ENCODE measurements at places on chromosomes 7 and 10.
A peak's percentile ranks its signal among the peaks of the same experiment; 100 is the strongest.

GRCh38 chr10:19498393-19499290 is 317.6 kb upstream of the PLXDC2 start:
- no peak for DNase-seq

GRCh38 chr10:77571490-77571889 is 66.1 kb downstream of the KCNMA1 start:
- no peak for DNase-seq

- DNase-seq, result peak; percentile 41
These were observed 982 bp downstream of the COBL start for GRCh38 chr7:51315393-51316261.

DNA sequence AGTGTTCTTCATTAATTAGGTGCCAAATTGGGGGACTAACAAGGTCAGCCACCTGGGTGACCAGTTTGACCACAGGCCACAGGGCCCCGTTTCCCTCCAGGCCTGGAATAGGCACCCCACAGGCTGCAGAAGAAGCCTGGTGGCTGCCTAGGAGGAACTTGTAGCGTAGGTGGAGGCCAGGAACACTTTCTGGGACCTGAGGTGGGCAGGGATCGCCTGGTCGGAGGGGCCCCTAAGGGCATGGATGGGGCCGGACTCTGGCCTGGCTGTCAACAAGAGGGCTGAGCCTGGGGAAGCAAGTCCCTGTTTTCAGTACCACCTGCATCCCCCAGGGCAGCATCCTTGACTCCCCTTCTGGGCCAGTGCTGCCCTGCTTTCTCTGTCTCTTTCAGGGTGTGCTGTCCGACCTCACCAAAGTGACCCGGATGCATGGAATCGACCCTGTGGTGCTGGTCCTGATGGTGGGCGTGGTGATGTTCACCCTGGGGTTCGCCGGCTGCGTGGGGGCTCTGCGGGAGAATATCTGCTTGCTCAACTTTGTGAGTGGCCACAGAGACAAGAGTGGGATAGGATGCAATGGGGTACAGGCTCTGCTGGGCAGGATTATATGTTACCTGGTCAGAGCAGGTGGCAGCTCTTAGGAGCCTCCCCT is 30.7 kb upstream of the SH2D4B start:
- no peak for DNase-seq

- DNase-seq, result no peak
These were observed 27.8 kb downstream of the STN1 start for GRCh38 chr10:103890194-103890658.

All from kidney glomerular epithelial cell (primary cell).